ENCODE measurements at places on chromosomes 16 and 17.

DNA sequence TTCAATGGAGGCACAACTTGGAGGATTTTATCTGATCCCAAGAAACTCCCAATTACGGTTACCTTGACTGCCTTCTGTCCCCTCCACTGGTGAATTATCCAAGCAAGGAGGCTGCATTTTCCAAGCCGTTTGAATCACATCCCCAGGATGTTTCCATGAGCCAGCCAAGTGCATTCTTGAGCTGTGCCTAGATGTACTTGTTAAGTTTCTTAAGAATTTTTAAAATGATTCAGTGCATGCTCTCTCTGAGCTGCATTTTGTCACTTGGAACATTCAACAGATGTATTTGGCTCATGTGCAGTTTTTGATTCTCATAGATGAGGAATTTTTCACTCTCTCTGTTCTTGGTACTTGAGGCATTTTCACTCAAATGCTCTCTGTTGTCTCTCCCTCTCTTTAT lies 202.6 kb upstream of the MYOCD start:
- DNase-seq: no peak

- DNase-seq: no peak
Observed at GRCh38 chr16:74607962-74608356, 1.0 kb upstream of the GLG1 start.

GRCh38 chr17:70414300-70414699 lies 245.0 kb downstream of the KCNJ2 start:
- no peak for DNase-seq

- DNase-seq: no peak
Observed at GRCh38 chr17:6077752-6078151, 7.6 kb downstream of the WSCD1 start.

DNA sequence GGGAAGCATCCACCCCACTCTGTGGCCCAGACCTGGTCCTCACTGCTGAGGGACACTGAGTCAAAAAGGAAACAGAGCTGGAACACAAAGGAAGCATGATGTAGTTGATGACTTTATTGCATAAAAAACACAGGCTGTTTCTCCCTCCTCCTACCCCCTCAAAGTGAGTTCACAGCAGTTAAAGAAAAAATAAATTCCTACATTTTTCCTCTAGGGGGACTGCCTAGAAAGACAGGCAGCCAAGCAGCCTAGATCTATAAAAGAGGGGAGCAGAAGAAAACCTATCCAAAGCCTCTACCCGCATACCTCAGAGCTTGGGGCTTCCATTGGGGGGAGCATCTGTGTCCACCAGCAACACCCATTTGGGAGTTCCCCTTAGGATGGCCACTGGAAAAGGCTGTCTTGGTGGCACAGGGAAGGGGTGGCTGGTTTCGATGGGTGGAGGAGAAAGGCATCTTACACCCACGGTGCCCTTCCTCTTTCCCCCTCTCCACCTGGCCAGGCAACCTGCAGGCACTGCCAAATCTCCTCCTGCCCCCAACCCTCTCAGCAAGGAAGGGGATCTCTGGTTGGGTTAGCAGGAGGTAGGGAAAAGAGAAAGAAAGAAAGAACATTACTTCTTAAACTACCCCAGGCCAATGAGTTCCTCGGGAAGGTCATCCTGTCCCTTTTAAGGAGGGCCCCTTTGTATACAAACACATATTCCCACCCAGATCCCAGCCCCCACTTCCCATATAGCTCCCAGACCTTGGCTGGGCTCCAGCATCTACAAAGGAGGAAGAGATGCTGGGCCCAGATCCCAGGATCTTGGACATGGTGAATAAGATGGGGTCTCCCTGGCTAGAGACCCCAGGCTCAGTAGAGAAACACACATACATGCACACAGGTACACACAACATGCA lies 4.0 kb upstream of the SCRN2 start:
- DNase-seq: no peak

DNA sequence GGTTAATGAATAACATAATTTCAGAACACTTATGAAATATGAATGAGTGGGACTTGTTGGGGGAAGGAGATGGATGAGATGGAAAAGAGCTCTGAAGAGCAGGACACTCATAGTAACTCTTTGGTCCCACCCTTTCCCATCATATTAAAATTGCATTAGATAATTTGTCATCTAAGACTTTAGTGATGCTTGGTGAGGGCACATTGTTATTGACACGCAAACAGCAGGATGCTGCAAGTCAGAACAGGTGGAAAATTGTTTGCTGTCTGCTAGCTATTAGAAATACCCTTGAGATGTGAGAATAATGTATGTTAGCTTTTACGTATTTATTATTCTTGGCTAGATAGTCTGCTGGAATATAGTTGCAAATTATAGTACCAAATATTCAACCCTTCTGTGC lies 75.7 kb downstream of the TANC2 start:
- DNase-seq: no peak

GRCh38 chr17:7767405-7768021 lies 50.0 kb downstream of the DNAH2 start:
- DNase-seq: no peak

DNA sequence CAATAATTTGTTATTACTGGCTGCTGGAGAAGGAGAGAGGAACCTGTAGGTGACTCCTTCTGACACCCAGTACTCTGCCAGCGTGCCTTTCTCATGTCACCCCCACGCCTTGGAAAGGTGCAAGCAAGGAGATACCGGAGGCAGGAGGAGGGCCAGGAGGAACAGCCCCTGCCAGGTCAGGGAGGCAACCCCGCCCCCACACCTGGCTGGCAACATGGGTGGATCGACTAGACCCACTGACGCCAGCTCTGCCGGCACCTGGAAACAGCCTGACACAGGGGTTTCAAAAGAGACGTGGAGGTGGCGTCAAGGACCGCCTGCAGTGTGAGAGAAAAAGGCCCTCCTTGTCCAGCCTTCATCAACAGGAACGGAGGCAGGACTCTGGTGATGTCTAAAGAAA lies 62.3 kb downstream of the CYB5B start:
- no peak for DNase-seq

- DNase-seq: no peak
Observed at GRCh38 chr16:1779234-1779701, 3.1 kb downstream of the SPSB3 start.

DNA sequence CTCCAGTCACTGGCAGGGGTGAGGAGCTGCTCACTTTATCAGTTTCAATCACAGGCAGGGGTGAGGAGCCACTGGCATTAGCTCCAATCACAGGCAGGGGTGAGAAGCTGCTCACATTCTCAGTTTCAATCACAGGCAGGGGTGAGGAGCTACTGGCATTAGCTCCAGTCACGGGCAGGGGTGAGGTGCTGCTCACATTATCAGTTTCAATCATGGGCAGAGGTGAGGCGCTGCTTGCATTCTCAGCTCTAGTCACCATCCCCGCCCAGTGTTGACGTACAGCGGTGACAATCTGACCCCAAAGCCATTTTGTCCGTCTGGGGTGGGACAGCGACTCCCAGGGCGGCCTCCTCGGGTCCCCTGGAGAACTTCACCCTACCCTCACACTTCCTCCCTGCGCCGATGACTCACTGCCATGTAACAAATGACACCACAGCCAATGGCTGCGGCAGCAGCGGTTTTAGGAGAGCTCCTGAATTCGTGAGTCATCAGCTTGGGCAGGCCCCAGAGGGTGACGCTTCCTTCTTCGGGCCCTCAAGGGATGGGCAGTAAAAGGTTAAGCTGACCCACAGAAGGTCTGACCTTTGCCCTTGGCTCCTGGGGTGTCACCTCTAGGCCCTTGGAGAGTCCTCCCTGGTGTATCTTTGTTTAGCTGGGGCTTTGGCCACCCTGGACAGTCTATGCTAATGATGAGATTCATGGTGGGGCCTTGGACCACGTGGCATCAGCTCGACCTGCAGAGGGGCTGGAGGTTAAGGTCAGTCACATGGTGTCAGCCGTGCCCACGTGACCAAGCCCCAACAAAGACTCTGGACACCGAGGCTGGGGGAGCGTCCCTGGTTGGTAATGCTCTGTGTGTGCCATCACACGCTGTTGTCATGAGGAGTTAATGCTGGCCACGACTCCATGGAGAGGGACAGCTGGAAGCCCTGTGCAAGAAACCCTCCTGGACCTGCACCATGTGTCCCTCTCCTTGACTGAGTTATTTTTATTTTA lies 171.7 kb downstream of the C16orf95 start:
- DNase-seq: no peak

DNA sequence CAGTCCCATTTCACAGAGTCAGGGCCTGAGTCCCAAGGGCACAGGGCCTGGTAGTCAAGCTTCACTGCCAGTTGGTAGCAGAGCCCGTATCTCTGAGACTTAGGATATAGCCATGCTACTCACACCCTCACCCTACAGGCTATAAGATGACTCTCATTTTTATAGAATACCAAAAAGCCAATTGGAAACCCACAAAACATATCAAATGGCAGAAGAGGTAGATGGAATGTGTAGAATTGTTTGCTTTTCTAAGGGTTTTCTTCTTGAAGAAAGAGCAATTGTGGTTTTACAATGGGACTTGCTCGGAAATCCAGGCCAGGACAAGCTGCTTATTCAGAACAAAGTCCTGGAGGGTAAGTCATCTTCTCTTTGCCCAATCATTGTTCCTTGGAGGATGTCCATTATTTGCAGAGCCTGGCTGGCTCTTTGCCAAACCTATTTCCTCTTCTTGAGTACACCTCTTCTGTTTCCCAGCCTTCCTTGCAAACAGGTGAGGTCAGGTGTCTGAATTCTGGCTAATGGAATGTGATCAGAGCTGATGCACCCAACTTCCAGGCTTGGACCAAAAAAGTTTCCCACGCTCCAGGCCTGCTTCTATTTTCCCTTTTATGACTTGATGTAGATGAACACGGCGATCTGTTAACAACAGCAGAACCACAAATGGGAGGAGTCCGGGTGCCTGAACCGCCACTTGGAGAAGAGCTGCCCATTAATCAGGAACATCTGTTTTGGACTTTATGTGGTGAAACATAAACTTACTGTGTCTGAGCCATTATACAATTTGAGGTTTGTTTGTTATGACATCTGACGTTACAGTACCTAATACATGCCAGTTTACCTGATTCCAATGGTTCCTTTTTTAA lies 16.9 kb upstream of the CCL22 start:
- DNase-seq: no peak

GRCh38 chr17:36842963-36843558 lies 94.2 kb upstream of the LHX1 start:
- no peak for DNase-seq

DNA sequence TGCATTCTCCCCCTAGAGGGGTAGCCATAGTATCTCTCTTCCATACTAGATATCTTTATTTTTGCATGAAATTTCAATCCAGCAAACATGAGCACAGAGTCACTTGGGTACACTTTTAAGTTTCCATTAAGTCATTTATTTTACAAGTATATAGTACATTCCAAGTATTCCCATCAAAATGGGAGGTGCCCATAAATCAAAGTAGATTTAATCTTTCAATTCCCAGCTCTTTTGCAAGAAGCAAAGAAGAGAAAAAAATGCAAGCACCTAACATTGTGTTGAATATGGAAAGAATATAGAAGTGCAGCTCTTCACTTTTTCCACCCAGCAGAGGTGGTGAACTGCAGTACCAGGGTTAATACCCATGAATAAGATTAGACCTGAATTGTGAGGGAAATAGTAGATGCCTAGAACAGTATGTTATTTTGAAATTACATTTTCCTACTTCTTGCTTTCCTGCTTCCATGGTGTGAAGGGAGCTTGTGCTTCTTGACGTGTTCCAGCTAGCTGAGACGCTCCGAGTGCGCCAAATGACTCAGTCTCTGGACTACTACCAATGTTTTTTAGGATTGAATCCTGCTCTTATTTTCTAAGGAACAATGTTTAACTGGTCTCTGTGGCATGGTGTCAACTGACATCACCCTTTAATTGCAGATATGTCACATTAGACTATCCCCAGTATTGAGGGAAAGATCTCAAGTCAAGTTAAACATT lies 151.1 kb upstream of the MAF start:
- no peak for DNase-seq

DNA sequence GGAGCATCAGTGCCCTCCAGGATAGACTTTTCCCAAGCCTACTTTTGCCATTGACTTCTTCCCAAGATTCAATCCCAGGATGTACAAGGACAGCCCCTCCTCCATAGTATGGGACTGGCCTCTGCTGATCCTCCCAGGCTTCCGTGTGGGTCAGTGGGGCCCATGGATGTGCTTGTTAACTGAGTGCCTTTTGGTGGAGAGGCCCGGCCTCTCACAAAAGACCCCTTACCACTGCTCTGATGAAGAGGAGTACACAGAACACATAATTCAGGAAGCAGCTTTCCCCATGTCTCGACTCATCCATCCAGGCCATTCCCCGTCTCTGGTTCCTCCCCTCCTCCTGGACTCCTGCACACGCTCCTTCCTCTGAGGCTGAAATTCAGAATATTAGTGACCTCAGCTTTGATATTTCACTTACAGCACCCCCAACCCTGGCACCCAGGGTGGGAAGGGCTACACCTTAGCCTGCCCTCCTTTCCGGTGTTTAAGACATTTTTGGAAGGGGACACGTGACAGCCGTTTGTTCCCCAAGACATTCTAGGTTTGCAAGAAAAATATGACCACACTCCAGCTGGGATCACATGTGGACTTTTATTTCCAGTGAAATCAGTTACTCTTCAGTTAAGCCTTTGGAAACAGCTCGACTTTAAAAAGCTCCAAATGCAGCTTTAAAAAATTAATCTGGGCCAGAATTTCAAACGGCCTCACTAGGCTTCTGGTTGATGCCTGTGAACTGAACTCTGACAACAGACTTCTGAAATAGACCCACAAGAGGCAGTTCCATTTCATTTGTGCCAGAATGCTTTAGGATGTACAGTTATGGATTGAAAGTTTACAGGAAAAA lies 9.7 kb upstream of the CYLD start:
- no peak for DNase-seq

DNA sequence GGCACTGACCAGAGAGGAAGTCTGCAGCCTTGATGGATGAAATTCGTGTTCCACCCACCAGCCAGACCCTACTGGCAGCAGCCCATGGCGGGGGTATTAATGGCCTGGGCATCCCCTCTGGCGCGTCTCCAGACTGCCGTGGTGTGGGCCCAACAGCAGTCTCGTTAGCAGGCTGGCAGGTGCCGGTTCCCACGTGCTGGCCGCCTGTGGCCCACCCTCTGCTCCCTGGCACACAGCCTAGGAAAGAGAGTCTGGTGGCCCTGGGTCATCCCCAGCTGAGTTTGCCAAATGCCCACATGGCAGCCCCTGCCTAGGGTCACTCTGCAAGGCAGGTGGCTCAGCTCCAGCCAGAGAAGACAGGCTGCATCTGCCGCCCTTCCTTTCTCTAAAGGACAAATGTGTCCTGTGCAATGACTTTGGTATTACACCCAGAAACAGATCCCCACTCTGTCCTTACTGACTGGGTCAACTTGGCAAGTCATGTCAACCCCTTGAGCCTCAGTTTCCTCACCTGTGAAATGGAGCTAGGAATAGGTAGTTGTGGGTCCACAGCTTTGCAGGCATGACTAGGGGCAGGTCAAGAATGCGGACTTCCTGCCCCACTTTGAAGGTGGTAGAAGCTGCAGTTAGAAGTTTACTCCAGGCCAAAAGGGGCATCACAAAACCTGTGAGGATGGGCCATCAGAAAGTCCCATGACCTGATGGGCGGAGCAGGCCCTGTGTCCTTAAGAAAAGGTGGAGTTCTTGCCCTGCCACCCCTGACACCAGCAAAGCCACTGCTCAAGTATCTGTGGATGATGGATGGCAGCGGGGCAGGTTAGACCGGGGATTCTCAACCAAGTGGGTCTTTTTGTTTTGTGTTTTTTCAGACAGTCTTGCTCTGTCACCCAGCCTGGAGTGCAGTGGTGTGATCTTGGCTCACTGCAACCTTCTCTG lies 76.6 kb downstream of the ABCC6 start:
- DNase-seq: no peak

Measured in germinal center (tissue), 1 donor.